Left cardiac atrium (tissue), 4 donors: ENCODE measurements at places on chromosomes 5 and 9. TPM values are rescaled to one million over a fixed set of nuclear protein-coding genes. Genes with fewer than 3 reads are reported as not detected.

- DNase-seq, result no peak
Measured at GRCh38 chr9:5140151-5140550, 45.3 kb downstream of the INSL6 start.

GRCh38 chr9:87857948-87858335 lies 24.7 kb upstream of the SPATA31E1 start:
- DNase-seq, result no peak

SLC1A3 gene
- total RNA-seq, result 44.9 TPM

DNA sequence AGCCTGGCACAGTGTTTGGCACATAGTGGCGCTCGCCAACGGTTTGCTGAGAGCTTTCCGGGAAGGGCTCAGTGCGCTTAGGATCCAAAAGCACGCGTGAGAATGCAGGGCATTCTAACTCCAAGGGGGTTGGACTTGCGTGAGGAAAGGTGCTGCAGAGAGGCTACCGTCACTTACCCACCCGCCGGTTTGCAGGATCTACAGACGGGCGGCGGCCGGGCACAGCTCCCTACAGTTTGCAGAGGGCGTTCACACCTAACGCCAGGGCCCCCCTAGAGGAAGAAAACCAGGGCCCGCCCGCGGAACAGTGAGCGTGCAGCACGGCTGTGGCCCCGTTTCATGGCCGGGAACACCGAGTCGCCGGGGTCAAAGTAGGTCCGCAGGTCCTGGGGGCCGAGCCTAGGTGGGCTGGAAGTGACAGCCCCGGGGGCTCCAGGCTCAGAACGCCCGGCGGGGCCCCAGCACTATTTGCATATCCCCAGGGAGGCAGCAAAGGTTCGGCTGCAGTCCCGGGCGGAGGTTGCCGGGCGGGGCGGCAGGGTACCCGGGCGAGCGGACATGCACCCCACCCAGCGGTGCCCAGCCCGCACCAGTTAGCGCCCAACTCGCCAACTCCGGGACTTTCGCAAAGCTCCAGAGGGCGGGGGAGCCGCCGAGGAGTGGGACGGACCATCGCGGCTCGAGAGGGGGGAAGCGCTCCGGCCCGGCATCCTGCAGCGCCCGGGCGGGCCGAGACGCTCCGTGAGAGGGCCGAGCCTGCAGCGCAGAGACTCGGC lies 526 bp upstream of the GALNT10 start:
- DNase-seq, result peak; percentile 92

DNA sequence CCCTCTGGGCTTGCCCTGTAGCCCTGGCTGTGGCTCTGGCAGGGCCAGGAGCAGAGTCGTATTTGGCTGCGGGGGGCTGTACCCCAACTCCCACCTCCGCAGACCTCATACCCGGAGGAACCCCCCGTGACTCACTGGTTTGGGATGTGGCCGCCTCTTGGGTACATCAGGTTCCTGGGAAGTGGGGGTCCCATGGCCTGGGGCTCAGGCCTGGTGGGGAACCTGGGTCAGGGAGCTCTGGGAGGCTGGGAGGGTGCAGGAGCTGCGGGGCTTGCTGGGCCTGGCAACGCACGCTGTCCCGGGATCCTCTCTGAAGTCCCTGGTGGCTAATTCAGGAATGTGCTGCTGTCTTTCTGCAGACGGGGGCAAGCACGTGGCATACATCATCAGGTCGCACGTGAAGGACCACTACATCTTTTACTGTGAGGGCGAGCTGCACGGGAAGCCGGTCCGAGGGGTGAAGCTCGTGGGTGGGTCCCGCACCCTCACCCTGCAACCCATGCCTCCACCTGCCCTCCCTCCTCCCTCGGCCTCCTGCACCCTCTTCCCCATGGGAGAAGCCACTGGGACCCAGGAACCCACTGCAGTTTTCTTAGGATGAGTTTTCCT lies 2.4 kb downstream of the LCN1 start:
- DNase-seq, result no peak

DNA sequence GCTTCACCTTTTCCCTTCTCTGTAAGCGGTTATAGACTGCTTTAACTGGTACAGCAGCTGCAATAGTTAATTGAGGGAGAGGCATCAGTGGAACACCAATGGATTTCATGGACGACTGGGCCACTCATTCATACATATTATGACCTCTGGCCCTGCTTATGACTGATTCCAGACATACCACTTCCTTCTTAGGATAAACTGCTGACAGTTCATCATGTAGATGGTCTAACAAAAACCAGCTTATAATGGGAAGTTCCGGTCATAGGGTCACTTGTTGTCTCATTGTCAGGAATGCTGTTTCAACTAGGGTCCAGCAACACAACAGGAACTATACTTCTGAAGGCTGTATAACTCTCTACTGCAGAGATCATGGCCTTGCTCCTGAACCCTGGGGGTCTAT lies 265.2 kb upstream of the RASA1 start:
- no peak for DNase-seq

- no peak for DNase-seq
Measured at GRCh38 chr5:7930011-7930410, 61.1 kb downstream of the MTRR start.
